Stimulated activated CD4-positive, alpha-beta T cell treated with anti-CD3 and anti-CD28 coated beads, Interleukin-1b, Interleukin-23, amount 100 ng/mL, for 1 hour (primary cell): ENCODE measurements at places on chromosomes 2 and 18.

- no peak for DNase-seq
Observed at GRCh38 chr2:239355139-239355538, 45.7 kb downstream of the HDAC4 start.

GRCh38 chr2:74428675-74429074 lies 7.1 kb downstream of the WDR54 start:
- no peak for DNase-seq

DNA sequence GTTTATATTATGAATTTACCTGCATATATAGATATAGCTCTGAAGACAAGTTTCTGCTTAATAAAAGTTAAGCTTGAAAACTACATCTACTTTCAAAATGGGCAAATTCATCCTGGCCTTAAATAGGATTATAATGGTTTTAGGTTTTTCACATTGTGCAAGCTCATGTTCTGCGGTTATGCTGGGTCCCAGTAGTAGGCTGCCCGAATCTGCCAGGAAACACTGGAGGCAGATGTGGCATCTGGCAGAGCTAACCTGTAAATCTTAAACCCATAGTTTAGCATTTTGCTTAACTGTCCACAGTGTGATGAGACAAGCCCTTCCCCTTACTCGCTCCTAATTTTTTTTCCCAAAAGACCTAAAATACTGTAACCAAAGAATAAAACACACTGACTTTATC lies 234.2 kb downstream of the TCF4 start:
- no peak for DNase-seq

DNA sequence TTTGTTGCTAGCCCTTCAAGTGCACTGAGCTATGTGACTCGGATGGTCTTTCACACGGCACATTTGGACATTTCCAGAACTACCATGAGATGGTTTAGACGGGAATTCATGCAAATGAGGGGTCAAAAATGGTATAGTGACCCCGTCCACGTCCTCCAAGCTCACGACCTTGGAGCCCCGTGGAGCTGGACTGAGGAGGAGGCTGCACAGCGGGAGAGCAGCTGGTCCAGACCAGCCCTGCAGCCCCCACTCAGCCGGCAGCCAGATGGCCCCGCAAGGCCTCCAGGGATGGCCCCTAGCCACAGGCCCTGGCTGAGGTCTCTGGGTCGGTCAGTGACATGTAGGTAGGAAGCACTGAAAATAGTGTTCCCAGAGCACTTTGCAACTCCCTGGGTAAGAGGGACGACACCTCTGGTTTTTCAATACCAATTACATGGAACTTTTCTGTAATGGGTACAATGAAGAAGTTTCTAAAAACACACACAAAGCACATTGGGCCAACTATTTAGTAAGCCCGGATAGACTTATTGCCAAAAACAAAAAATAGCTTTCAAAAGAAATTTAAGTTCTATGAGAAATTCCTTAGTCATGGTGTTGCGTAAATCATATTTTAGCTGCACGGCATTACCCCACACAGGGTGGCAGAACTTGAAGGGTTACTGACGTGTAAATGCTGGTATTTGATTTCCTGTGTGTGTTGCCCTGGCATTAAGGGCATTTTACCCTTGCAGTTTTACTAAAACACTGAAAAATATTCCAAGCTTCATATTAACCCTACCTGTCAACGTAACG lies 88.8 kb downstream of the EPAS1 start:
- no peak for DNase-seq

- no peak for DNase-seq
Observed at GRCh38 chr2:169512525-169512924, 3.0 kb downstream of the KLHL41 start.
